ENCODE measurements at places on chromosomes 5 and 9. TPM values are rescaled to one million over a fixed set of nuclear protein-coding genes. Genes with fewer than 3 reads are reported as not detected.
A peak's percentile ranks its signal among the peaks of the same experiment; 100 is the strongest.

Gene PCDHB12
- not detected for total RNA-seq

Gene ANKRA2
- 15.6 TPM for total RNA-seq

- H3K27me3 ChIP-seq, result no peaks in the 10 kb centered on the region
- H3K27ac ChIP-seq, result peak overlapping the region; percentile 81
- H3K4me3 ChIP-seq, result peak overlapping the region; percentile 53
These were observed 57.9 kb upstream of the RNF38 start for GRCh38 chr9:36457836-36458429.

- H3K4me3 ChIP-seq, result no peak overlapping the region
- no peak overlapping the region for H3K27ac ChIP-seq
- H3K4me1 ChIP-seq, result no peaks in the 10 kb centered on the region
These were observed 138.4 kb downstream of the C9orf152 start for GRCh38 chr9:110069326-110070248.

DNA sequence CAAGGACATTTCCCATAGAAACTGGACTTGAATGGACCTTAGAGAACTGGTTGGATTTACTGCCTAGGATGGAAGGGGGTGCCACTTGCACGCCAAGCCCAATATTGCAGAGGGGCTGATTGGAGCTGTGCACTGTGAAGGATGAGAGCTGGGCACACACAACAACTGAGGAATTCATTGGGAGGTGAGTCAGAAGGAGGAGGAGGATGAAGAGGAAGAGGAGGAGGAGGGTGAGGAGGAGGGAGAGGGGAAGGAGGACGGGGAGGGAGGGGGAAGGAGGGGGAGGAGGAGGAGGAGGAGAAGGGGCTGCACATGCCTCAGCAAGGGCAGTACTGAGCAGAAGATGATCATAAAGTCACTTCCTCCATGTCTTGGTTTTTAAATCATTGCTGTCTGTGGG, 5.7 kb upstream of the ICE1 start:
- no peak for DNase-seq
- H3K4me3 ChIP-seq, result no peak overlapping the region
- H3K27me3 ChIP-seq, result no peaks in the 10 kb centered on the region
- H3K27ac ChIP-seq, result no peak overlapping the region

Measured in activated naive CD8-positive, alpha-beta T cell treated with anti-CD3 and anti-CD28 coated beads for 36 hours (primary cell).